ENCODE measurements at places on chromosomes 4 and X. TPM values are rescaled to one million over a fixed set of nuclear protein-coding genes. Genes with fewer than 3 reads are reported as not detected.
A peak's percentile ranks its signal among the peaks of the same experiment; 100 is the strongest.

DNA sequence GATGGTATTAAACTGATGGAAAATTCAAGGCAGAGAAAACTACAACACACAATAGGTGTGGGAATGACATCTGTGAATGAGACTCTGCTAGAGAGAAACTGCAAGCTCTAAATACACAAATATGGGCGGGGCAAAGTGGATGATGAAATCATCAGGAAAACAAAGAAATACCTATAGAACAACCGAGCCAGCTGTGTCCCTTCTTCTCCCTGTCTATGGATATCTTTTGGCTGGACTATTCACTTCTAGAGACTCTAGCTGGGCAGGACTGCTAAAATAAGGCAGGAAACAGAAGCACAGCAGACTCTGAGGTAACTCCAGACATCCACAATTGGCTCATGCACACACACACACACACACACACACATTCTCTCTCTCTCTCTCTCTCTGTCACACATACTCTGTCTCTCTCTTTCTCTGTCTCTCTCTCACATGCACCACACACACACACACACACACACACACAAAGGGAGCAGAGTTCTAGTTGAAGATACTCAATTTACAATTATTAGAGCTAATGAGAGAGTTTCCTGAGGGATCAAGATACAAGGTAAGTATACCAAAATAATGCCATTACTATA lies 27.2 kb upstream of the EDNRA start:
- H3K27me3 ChIP-seq, result no peaks in the 10 kb centered on the region
- H3K4me3 ChIP-seq, result no peak overlapping the region
- no peaks in the 10 kb centered on the region for H3K36me3 ChIP-seq
- no peak overlapping the region for H3K27ac ChIP-seq
- H3K4me1 ChIP-seq, result no peaks in the 10 kb centered on the region
- peak; percentile 1 for DNase-seq

GRCh38 chr4:63922146-63922545 lies 487.1 kb downstream of the TECRL start:
- no peaks in the 10 kb centered on the region for H3K4me1 ChIP-seq
- H3K27me3 ChIP-seq, result no peaks in the 10 kb centered on the region
- no peaks in the 10 kb centered on the region for H3K36me3 ChIP-seq
- no peak for DNase-seq
- H3K4me3 ChIP-seq, result no peak overlapping the region

The NIPAL1 gene
- 2.2 TPM for total RNA-seq

- H3K4me1 ChIP-seq, result peaks cover 8% of the 10 kb centered on the region
- H3K36me3 ChIP-seq, result no peaks in the 10 kb centered on the region
These were observed 78.3 kb upstream of the EGFL6 start for GRCh38 chrX:13491061-13491460.

The SPACA5 gene
- not detected for total RNA-seq

DNA sequence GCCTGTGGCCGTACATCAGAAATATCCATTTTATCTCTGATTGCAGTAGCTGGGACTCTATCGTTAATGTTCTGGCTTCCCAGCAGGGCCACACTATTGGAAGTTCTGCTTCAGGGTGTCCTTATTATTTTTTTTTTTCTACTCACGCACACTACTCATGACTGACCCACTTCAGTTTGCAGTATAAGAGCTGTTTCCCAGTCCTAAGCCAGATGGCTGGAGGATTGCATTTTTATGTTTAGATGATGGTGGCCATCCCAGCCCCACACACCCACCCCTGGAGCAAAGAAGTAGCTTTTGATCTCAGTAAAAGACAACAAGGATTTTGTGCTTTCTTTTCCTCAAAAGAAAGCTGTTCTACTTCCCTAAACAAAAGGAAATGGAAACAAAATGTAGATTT lies 557.0 kb upstream of the GALNTL6 start:
- no peaks in the 10 kb centered on the region for H3K36me3 ChIP-seq
- DNase-seq, result no peak
- no peak overlapping the region for H3K27ac ChIP-seq
- no peaks in the 10 kb centered on the region for H3K4me1 ChIP-seq

- H3K4me1 ChIP-seq, result peaks cover 11% of the 10 kb centered on the region
- DNase-seq, result no peak
- no peak overlapping the region for H3K4me3 ChIP-seq
- no peaks in the 10 kb centered on the region for H3K27me3 ChIP-seq
- H3K27ac ChIP-seq, result no peak overlapping the region
- peaks cover 25% of the 10 kb centered on the region for H3K36me3 ChIP-seq
These were observed 33.1 kb downstream of the ERVMER34-1 start for GRCh38 chr4:52718123-52718522.

The TRO gene
- 121 TPM for total RNA-seq

DNA sequence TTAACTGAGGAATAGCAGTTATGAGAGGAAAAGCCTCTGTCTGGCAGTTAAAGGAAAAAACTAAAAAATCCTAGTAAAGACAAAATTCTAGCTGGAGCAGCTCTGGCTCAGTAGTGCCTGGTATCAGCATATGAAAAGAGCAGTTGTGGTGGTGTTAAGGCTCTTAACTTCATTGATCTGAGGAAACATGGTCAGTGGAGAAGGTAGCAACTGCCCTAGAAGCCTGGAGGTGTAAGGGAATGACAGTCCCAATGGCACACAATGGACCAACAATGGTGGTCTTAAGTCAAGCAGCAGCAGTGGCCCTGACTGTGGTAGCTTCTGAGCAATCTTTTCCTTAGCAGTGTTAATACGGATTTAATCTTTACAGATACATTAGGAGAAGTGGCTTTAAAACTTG lies 189.6 kb upstream of the POF1B start:
- no peak overlapping the region for H3K4me3 ChIP-seq
- no peak for DNase-seq
- H3K27me3 ChIP-seq, result peaks cover 4% of the 10 kb centered on the region
- H3K27ac ChIP-seq, result no peak overlapping the region

GRCh38 chr4:137998666-137999429 lies 243.3 kb downstream of the SLC7A11 start:
- no peak overlapping the region for H3K27ac ChIP-seq
- no peaks in the 10 kb centered on the region for H3K4me1 ChIP-seq
- H3K4me3 ChIP-seq, result no peak overlapping the region
- DNase-seq, result peak; percentile 14

The PNMA3 gene
- total RNA-seq, result 1.2 TPM

DNA sequence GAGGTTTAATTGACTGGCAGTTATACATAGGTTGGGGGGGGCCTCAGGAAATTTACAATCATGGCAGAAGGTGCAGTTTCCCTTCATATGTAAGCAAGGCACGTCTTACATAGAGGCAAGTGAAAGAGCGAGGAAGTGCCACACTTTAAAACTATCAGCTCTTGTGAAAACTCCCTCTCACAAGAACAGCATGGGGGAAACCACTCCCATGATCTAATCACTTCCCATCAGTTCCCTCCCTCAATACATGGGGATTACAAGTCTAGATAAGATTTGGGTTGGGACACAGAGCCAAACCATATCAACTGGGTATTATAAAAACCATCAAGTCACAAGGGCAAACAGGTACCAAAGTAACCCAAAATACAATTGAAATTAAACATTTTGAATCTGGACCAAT lies 182.0 kb upstream of the FAT4 start:
- no peaks in the 10 kb centered on the region for H3K36me3 ChIP-seq
- H3K4me3 ChIP-seq, result no peak overlapping the region
- H3K27ac ChIP-seq, result no peak overlapping the region
- H3K4me1 ChIP-seq, result no peaks in the 10 kb centered on the region
- no peak for DNase-seq

The CLNK gene
- 0.04 TPM for total RNA-seq

DNA sequence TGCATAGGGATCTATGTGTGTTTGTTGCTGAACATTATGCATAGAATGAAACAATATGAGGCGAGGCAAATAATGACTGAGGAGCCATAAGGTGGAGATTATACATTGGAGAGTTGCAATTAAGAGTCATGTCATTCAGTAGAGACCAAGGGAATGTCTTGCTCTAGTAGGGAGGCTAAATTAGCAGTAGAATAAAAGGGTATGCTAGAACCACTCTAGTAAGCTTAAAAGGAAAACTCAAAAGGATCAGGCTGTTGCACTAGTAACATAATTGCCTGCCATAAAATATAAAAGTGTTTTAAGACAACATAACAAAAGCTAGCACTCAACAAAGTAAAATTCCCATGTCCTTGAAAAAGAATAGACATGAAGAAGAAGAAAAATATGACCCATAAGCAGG lies 586.2 kb upstream of the DIAPH2 start:
- H3K4me3 ChIP-seq, result no peak overlapping the region
- no peak for DNase-seq
- peaks cover 5% of the 10 kb centered on the region for H3K27me3 ChIP-seq
- no peak overlapping the region for H3K27ac ChIP-seq

DNA sequence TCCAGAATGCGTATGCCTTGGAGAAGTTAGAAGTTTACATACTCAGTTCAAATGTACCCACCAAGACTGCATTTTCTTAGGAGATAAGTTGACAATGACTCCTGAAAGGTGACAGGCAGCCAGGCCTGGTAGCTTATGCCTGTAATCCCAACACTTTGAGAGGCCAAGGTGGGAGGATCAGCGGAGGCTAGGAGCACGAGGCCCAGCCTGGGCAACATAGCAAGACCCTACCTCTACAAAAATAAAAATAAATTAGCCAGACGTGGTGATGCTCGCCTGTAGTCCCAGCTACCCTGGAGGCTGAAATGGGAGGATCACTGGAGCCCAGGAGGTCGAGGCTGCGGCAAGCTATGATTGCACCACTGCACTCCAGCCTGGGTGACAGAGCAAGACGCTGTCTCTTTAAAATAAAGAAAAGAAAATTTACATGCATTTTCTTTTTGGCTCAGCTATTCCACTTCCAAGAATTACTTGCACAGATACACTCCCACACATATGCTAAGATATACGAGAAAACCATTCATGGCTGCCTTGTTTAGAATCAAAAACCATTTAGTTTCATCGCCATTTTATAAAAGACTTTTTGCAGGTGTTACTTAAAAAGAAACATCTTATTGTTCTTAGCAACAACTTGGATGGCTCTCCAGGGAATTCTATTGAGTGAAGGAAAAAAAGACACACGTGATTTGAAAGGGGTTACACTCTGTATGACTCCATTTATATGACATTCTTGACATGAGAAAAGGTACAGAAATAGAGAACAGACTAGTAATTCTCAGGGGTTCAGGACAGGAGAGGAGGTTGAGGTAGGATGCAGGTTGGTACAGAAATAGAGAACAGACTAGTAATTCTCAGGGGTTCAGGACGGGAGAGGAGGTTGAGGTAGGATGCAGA lies 66.3 kb downstream of the DHRSX start:
- H3K36me3 ChIP-seq, result no peaks in the 10 kb centered on the region
- DNase-seq, result peak; percentile 52
- H3K27ac ChIP-seq, result no peak overlapping the region
- no peaks in the 10 kb centered on the region for H3K27me3 ChIP-seq
- no peaks in the 10 kb centered on the region for H3K4me1 ChIP-seq

DNA sequence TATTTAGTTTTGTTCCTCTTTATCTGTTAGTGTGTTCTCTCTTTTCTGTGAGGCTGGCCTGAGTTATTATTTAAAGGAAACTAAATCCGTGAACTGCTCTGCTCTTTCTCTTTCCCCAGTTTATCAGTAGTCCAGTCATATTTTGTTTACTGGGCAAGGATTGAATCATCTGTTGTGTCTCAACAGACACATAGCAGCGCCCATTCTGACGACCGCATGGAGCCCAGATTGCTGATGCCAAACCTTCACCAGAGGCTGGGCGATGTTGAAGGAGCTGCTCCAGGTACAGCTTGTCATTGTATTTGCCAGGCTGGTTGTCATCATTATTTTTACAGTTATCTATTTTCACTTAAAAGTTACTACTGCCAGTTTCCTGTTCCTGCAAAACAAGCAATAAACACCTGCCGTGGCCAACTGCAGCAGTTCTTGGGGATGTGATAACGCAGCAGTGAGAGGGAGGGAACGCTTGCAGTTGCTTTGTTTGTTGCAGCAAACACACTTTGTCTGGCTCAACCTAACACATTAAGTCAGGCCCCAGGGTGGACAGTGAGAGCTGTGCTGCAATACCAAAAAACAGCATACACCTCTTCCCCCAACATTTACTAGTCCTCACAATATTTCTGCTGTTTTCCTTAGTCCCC lies 10.1 kb downstream of the REELD1 start:
- H3K27ac ChIP-seq, result no peak overlapping the region
- no peaks in the 10 kb centered on the region for H3K36me3 ChIP-seq
- DNase-seq, result no peak

- no peaks in the 10 kb centered on the region for H3K27me3 ChIP-seq
- H3K4me3 ChIP-seq, result no peak overlapping the region
- peak; percentile 67 for DNase-seq
These were observed 113.7 kb downstream of the USP46 start for GRCh38 chr4:52545099-52546069.

DNA sequence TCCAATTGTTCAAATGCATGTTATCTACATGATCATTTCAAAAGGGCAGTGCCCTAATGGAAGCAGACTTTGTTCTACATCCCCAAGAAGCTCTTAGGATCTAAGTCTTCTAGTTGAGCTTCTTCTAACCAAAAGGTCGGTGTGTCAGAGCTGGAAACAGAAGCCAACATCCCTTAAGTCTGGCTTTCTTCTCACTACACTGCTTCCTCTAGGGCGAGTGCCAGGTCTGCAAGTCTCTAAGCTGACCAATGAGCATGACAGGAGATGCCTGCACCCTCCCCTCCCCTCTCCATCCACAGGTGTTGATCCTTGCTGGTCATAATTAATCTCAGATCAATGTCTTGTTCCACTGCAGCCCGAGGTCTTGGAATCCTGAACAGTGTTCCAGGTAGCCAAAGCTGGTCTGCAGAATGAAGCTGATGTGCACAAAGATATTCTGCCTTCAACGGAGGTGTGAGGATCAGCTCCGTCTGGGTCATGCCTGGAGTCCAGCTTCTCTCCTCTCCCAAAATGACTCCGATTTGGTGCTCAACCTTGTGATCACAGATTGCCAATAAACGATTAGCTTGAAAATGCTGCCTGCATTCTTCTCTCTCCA lies 44.1 kb downstream of the WDR1 start:
- H3K27me3 ChIP-seq, result no peaks in the 10 kb centered on the region
- H3K4me3 ChIP-seq, result no peak overlapping the region
- peaks cover 56% of the 10 kb centered on the region for H3K36me3 ChIP-seq
- no peak overlapping the region for H3K27ac ChIP-seq

DNA sequence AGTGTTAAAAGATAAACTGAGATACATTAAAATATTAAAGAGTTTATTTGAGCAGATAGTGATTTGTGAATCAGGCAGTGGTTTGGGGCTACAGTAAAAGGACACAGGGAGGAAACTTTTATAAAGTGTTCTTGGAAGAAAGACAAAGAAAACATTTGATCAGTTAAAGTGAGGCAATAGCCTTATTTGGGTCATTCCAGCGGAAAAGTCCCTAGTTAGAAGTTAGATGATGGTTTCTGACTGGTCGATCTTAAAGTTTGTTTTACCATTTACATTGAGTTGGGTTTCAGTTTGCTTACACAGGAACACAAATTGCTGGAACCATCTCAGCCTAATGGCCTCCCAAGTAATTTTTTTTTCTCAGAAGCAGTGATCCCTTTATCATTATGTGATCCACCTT lies 69.7 kb downstream of the PPP1R2C start:
- no peak overlapping the region for H3K27ac ChIP-seq
- H3K36me3 ChIP-seq, result no peaks in the 10 kb centered on the region
- peaks cover 5% of the 10 kb centered on the region for H3K27me3 ChIP-seq
- H3K4me1 ChIP-seq, result no peaks in the 10 kb centered on the region
- H3K4me3 ChIP-seq, result no peak overlapping the region

GRCh38 chr4:131382839-131383238 lies 1766.3 kb upstream of the PCDH10 start:
- DNase-seq, result no peak
- H3K36me3 ChIP-seq, result no peaks in the 10 kb centered on the region
- H3K27ac ChIP-seq, result no peak overlapping the region
- no peaks in the 10 kb centered on the region for H3K27me3 ChIP-seq
- no peak overlapping the region for H3K4me3 ChIP-seq
